ENCODE measurements at places on chromosomes 7 and 10. TPM values are rescaled to one million over a fixed set of nuclear protein-coding genes. Genes with fewer than 3 reads are reported as not detected.
A peak's percentile ranks its signal among the peaks of the same experiment; 100 is the strongest.

DNA sequence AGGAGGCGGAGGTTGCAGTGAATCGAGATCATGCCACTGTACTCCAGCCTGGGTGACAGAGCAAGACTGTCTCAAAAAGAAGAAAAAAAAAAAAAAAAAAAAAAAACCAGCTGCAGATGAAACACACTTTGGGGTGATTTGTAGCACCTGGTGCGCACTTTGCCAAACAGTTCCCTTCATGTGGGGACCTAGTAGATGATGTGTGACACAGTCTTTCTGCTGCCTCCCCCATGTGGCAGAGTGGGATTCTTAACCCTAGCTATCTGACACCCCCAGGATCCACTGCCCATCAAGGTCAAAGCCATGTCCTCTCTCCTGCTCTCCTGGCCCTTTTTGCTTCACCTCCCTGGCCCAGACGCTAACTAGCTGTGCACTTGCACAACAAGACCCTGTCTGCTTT lies 52.1 kb upstream of the PDZD8 start:
- H3K4me3 ChIP-seq = no peak overlapping the region
- no peaks in the 10 kb centered on the region for H3K27me3 ChIP-seq
- H3K4me1 ChIP-seq = peaks cover 1% of the 10 kb centered on the region
- no peak for DNase-seq
- H3K27ac ChIP-seq = no peak overlapping the region

- H3K27me3 ChIP-seq = no peaks in the 10 kb centered on the region
- DNase-seq = no peak
These were observed 13.0 kb downstream of the ATAD1 start for GRCh38 chr10:87804939-87805569.

- H3K27ac ChIP-seq = no peak overlapping the region
- H3K27me3 ChIP-seq = no peaks in the 10 kb centered on the region
- no peak overlapping the region for H3K4me3 ChIP-seq
- no peaks in the 10 kb centered on the region for H3K4me1 ChIP-seq
These were observed 148.4 kb upstream of the HDAC9 start for GRCh38 chr7:18347170-18347569.

DNA sequence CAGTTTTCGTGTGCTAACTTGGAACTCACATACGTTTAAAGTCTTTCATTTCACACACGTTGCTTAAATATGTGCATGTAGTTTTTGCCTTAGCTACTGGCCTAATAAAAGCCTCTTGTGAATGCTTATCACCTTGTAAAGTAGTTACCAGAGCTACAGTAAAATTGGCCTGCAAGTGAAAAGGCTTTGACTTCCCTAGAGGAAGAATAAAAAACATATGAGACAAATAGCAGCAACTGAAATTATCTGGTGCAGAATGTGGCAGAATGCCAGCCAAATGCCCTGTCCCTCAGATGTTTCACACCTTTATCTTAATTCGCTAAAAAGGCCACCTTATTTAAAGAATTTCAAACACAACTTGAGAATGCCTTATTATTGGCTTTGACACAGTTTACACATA lies 28.1 kb upstream of the RPA3 start:
- DNase-seq = no peak
- no peak overlapping the region for H3K27ac ChIP-seq
- no peaks in the 10 kb centered on the region for H3K4me1 ChIP-seq
- no peaks in the 10 kb centered on the region for H3K36me3 ChIP-seq
- no peaks in the 10 kb centered on the region for H3K27me3 ChIP-seq

DNA sequence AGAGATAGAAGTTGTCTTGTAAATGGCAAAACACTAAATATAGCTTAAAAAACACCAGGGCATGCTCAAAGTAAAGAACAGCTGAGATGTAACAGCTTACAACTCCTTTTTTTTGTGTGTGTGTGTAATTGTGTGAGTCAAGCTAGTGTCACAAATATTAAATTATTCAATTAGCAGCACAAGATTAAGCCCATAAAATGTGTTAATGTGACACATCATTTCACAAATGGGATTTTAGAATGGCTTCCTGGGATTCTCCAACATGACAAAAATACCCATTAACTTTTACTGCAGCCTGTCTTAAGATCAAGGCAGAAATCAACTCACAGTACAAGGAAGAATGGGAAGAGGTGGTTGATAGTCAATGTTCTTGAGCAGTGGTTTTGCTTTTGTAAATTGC lies 251.4 kb downstream of the KIF20B start:
- no peak for DNase-seq
- H3K4me1 ChIP-seq = no peaks in the 10 kb centered on the region
- H3K27me3 ChIP-seq = no peaks in the 10 kb centered on the region

GRCh38 chr7:92647652-92648051 lies 57.5 kb upstream of the FAM133B start:
- peaks cover 8% of the 10 kb centered on the region for H3K4me1 ChIP-seq
- H3K27ac ChIP-seq = no peak overlapping the region

DNA sequence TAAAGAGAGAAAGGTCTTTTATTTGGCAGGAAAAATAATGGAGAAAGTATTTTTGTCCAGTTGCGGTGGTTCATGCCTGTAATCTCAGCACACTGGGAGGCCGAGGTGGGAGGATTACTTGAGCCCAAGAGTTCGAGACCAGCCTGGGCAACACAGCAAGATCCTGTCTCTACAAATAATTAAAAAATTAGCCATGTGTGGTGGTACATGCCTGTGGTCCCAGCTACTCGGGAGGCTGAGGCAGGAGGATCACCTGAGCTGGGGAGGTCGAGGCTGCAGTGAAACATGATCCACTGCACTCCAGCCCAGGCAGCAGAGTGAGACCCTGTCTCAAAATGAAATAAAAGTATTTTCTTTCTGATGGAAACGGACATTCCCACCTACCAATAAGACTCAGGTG lies 77.8 kb upstream of the MKRN1 start:
- no peaks in the 10 kb centered on the region for H3K4me1 ChIP-seq
- H3K36me3 ChIP-seq = no peaks in the 10 kb centered on the region
- H3K4me3 ChIP-seq = no peak overlapping the region

GRCh38 chr10:420154-421121 lies 269.0 kb downstream of the DIP2C start:
- no peak for DNase-seq
- no peaks in the 10 kb centered on the region for H3K4me1 ChIP-seq
- no peaks in the 10 kb centered on the region for H3K27me3 ChIP-seq
- no peaks in the 10 kb centered on the region for H3K36me3 ChIP-seq
- H3K27ac ChIP-seq = no peak overlapping the region

GRCh38 chr7:137360087-137360679 lies 16.6 kb upstream of the PTN start:
- DNase-seq = no peak
- no peaks in the 10 kb centered on the region for H3K27me3 ChIP-seq
- H3K36me3 ChIP-seq = no peaks in the 10 kb centered on the region
- no peaks in the 10 kb centered on the region for H3K4me1 ChIP-seq
- H3K27ac ChIP-seq = no peak overlapping the region
- no peak overlapping the region for H3K4me3 ChIP-seq

DNA sequence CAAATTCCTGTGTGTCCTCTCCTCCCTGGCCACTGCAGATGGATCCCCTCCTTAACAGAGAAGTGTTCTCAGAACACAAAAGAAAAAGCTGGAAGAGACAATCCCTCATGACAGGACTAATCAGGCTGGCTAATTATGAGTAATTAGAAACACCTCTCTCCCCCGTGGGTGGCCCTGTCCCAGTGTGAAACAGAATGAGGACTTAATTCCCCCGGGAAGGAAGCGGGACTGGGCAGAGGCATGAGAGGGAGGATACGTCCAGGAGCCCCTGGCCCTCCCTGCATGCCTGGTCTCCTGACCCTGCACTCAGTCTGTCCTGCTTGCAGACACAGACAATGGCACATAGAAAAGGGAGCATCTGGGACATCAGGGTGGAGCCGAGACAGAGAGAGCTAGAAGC lies 7.6 kb upstream of the ADCYAP1R1 start:
- no peak for DNase-seq
- H3K27ac ChIP-seq = no peak overlapping the region
- no peaks in the 10 kb centered on the region for H3K36me3 ChIP-seq
- peaks cover 2% of the 10 kb centered on the region for H3K27me3 ChIP-seq

DNA sequence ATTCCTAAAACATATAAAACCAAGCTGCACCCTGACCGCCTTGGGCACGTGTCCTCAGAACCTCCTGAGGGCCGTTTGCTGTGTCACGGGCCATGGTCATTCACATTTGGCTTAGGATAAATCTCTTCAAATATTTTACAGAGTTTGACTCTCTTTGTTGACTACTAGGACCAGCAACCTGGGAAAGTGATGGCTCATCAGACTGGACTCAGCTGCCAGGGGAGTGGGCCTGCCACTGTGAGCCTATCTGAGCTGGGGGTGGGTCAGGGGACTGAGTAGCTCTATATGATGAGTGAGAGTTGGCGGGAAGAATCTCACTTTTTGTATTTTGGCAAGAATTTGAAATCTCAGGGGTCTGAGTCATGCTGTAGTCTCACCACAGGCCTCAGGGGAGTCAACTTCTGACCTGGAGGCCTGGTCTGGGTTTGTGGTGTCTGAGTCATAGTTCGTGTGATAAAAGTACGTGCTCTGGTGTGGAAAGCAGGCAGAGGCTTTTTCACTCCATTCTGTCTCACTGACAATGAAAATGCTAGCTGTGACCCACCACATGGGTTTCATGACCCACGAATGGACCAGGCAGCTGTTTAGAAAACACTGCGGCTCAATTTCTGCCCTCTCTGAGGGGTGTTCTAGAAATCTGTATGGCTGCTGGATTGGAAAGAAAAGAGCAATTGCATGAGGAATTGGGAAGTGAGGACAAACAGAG lies 4.2 kb upstream of the UPP1 start:
- H3K4me1 ChIP-seq = peaks cover 59% of the 10 kb centered on the region
- no peak overlapping the region for H3K4me3 ChIP-seq
- no peaks in the 10 kb centered on the region for H3K27me3 ChIP-seq

GRCh38 chr7:39045231-39045630 lies 67.5 kb downstream of the POU6F2 start:
- no peaks in the 10 kb centered on the region for H3K36me3 ChIP-seq
- DNase-seq = no peak
- H3K27ac ChIP-seq = no peak overlapping the region
- H3K27me3 ChIP-seq = no peaks in the 10 kb centered on the region
- no peaks in the 10 kb centered on the region for H3K4me1 ChIP-seq

DNA sequence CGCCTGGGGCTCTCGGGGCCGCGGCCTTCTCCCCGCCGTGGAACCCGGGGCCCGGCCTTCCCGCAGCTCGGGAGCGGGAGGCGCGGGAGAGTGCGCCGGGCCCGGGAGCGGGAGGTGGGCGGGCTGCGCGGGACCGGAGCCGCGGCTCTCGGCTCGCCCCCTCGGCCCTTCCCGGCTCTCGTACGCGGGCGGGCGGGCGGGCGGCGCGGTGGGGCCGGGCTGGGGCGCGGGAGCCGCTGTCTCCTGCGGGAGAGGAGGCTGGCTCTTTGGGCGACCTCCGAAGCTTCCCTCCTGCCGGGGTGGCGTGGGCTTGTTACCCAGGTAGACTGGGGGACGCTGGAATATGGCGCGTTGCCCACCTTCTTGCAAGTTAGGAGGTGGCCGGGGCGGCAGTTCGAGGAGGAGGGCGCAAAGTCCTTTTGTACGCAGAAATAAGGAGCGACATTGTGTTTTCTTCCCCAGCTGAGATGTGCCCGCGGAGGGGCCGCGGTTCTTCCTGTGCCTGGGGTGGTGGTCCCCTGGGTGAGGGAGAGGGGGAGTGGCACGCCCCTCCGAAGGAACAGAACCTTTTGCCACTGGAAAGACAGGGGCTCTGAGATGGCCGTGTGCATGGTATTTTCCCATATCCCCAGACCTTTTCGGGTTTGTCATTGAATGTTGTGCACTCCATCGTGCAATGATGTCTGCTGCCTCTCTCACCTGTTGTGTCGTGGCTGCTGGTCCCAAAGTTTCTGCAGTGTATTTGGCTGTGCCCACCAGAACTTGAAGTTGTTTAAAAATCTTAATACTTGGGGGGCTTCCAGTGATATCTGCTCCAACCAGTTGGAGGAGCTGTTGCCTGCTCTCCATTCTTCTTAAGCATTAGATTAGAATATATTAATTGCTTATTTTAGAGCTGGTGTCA lies 844 bp downstream of the NRF1 start:
- H3K27ac ChIP-seq = peak overlapping the region; percentile 80
- peaks cover 37% of the 10 kb centered on the region for H3K4me1 ChIP-seq
- peak overlapping the region; percentile 93 for H3K4me3 ChIP-seq
- H3K36me3 ChIP-seq = no peaks in the 10 kb centered on the region
- peak; percentile 42 for DNase-seq

- H3K36me3 ChIP-seq = no peaks in the 10 kb centered on the region
- H3K4me3 ChIP-seq = no peak overlapping the region
These were observed 36.9 kb upstream of the DOCK1 start for GRCh38 chr10:126868371-126868770.

- H3K36me3 ChIP-seq = no peaks in the 10 kb centered on the region
- H3K4me1 ChIP-seq = peaks cover 58% of the 10 kb centered on the region
- H3K4me3 ChIP-seq = no peak overlapping the region
- peak overlapping the region; percentile 75 for H3K27ac ChIP-seq
- peak; percentile 37 for DNase-seq
These were observed 26.6 kb downstream of the ST8SIA6 start for GRCh38 chr10:17427666-17428350.

DNA sequence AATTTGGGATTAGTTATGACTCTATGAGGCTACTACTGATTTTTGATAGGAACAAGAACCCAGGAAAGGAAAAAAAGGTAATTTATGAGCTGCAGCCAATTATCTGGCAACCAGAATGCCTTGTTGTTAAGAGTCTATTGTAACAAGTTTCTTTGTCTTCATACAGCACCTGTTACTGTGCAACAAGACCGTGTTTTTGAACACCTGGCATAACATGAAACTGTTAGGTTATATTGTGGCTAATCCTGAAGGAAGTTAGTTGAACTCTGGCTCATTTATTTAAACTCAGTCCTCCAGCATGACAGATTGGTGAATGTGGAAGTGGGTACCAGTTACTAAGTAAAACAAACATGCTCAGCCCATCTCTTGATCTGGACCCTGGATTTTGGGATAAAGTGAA lies 33.0 kb downstream of the RALA start:
- no peak overlapping the region for H3K4me3 ChIP-seq
- H3K4me1 ChIP-seq = peaks cover under 1% of the 10 kb centered on the region
- DNase-seq = no peak
- no peaks in the 10 kb centered on the region for H3K36me3 ChIP-seq
- H3K27ac ChIP-seq = no peak overlapping the region
- no peaks in the 10 kb centered on the region for H3K27me3 ChIP-seq

- H3K4me1 ChIP-seq = peaks cover 24% of the 10 kb centered on the region
- H3K27me3 ChIP-seq = no peaks in the 10 kb centered on the region
- H3K36me3 ChIP-seq = no peaks in the 10 kb centered on the region
- no peak overlapping the region for H3K27ac ChIP-seq
- no peak for DNase-seq
These were observed 4.4 kb upstream of the SCD start for GRCh38 chr10:100342627-100342972.

DNA sequence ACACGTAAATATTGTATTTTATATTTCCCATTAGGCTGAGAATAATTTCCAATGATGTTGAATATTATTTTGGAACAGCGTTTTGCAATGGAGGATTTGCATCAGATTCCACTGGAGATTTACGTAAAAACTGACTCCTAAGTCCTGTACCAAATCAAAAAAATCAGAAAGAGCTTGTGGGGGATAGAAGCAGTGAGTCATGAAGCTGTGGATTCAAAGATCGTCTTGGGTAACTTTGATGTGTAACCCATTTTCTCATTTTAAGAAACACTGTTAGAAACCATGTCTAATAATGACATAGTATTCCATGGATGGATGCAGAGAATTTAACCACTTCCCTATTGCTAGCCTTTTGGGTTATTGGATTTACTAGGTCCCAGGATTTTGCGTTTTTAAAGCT lies 158.6 kb downstream of the INHBA start:
- no peak overlapping the region for H3K4me3 ChIP-seq
- no peaks in the 10 kb centered on the region for H3K27me3 ChIP-seq
- no peak overlapping the region for H3K27ac ChIP-seq

Gene AHR
- 44.9 TPM for total RNA-seq

Gene PAX4
- total RNA-seq = not detected

Gene NEUROD6
- not detected for total RNA-seq

Gene CCL24
- total RNA-seq = not detected

Gene MBL2
- not detected for total RNA-seq

Gene CPN1
- total RNA-seq = not detected
